Activated CD4-positive, alpha-beta T cell treated with anti-CD3 and anti-CD28 coated beads for 4 hours (primary cell): ENCODE measurements at places on chromosomes 7 and 10.

DNA sequence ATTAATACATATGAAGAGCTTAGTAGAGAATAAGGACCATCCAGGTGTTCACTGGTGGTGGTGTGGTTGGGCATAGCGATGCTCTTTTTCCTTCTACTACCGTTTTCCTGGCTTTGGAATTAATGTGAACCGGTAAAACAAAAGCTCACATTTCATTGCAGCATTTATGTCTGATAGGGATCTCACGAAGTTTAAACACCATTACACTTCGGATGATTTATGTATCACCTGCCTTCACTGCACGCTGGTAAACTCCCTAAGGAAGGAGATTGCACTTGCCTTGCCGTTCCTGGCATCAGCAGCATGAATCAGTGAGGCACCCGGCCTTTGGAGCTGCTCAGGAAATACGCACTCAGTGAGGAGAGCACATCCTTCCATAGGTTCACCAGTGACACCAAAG lies 47.5 kb downstream of the WIPF3 start:
- DNase-seq = no peak

GRCh38 chr10:4947039-4947634 lies 16.1 kb upstream of the AKR1C1 start:
- DNase-seq = no peak

DNA sequence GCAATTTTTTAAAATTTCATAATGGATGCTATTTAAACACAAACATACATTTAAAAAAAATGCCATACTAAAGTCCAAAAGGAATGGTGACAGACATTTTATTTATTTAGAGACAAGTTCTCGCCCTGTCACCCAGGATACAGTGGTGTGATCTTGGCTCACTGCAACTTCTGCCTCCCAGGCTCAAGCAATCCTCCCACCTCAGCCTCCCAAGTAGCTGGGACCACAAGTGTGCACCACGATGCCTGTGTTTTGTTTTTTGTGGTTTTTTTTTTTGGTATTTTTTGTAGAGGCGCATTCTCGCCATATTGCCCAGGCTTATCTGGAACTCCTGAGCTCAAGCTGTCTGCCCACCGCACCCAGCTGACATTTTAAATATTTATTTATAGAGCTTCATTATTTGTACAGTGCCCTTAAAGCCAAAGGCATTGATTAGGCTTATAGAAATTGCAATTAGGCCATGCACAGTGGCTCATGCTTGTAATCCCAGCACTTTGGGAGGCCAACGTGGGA lies 703.5 kb downstream of the AUTS2 start:
- no peak for DNase-seq

DNA sequence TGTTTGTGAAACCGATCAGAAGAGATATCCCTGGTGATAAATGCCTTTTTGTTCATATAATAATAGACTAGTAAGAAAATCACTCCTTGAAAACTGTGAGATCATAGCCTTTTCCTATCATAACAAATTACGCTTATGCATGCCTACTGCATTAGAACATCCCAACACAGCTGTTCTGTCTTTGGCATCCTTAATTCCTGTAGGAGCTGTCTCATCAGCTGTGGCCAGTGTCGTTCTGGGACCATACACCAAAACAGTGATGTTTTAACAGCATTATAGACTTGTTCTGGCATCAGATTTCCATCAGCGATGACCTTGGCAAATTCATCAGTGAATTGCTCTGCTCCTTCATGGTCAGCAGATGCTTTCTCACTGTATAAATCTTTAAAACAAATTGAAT lies 423.6 kb upstream of the LRGUK start:
- no peak for DNase-seq

GRCh38 chr7:99440195-99440594 lies 1.5 kb downstream of the CPSF4 start:
- no peak for DNase-seq

GRCh38 chr7:20519645-20520044 lies 95.8 kb upstream of the ABCB5 start:
- DNase-seq = no peak

GRCh38 chr7:151400626-151401315 lies 9.1 kb downstream of the WDR86 start:
- DNase-seq = no peak

DNA sequence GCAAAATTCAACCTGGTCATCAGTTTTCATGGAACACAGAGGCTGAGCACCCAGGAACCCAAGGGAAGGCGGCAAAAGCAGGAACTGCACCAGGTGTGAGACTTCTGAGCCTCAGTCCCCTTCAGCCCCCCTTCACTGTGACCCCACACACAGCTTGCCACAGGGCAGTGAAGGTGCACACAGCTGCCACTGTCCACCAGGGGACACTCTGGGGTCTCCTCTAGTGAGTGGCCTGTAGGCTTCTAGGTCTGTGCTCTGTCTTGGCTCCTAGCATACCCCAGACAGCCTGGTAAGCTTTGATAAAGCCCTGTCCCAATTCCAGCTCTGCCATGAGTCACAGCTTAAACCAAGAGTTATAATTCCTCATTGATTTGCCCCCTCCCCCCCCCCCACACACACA lies 12.1 kb downstream of the KCNH2 start:
- no peak for DNase-seq

DNA sequence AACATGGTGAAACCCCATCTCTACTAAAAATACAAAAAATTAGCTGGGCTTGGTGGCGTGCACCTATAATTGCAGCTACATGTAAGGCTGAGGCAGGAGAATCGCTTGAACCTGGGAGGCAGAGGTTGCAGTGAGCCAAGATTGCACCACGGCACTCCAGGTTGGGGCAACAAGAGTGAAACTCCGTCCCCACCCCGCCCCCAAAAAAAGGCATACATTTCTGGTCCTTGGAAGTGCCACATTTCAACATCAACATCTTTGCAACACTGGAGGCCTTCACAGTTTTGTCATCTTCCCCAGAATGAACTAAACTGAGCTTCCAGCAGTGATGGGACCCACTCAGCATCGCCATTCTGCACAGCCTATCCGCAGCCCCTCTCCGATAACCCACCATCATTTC lies 36.6 kb downstream of the FAM53B start:
- no peak for DNase-seq

DNA sequence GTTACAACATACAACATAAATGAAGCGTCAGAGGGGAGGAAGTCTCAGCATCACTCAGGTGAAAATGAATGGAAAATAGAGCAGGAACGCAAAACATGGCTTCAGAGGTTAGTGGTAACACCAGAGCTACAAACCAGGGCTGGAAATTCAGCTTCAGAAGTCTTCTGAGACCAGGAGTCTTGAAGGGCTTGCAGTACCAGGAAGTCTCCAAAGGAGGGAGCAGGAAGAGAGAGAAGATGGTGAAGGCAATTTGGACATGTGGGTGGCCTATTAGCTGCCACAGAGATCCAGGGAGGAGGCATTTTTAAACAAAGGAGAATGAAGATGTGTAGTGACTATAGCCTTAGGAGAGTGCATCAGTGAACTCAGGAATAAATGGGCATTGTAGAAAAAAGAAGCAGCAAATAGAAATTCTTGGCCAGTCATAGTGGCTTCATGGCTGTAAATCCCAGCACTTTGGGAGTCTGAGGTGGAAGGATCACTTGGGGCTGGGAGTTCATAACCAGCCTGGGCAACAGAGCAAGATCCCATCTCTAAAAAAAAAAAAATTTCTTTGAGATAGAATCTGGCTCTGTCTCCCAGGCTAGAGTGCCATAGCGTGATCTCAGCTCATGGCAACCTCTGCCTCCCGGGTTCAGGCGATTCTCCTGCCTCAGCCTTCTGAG lies 9.3 kb upstream of the TET1 start:
- no peak for DNase-seq

GRCh38 chr7:40839881-40840280 lies 705.1 kb downstream of the SUGCT start:
- DNase-seq = no peak

DNA sequence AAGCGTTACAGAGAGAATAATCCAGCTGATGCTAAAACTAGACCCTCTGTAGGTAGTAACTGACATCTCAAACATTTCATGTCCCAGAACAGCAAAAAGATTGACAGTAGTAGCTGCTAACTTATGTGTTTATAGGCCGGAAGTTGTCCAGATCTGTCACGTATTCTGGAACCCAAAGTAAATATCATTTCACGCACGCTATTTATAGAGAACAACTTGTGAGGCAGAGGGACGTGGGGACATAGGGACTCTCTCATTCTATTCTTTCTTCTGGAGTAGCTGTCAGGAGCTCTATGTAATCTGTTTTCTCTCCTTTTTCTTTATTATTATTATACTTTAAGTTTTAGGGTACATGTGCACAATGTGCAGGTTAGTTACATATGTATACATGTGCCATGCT lies 22.3 kb downstream of the AGK start:
- no peak for DNase-seq

- no peak for DNase-seq
Measured at GRCh38 chr7:1029637-1030443, 14.5 kb upstream of the GPR146 start.

GRCh38 chr7:92837000-92837749 lies 802 bp upstream of the CDK6 start:
- no peak for DNase-seq

DNA sequence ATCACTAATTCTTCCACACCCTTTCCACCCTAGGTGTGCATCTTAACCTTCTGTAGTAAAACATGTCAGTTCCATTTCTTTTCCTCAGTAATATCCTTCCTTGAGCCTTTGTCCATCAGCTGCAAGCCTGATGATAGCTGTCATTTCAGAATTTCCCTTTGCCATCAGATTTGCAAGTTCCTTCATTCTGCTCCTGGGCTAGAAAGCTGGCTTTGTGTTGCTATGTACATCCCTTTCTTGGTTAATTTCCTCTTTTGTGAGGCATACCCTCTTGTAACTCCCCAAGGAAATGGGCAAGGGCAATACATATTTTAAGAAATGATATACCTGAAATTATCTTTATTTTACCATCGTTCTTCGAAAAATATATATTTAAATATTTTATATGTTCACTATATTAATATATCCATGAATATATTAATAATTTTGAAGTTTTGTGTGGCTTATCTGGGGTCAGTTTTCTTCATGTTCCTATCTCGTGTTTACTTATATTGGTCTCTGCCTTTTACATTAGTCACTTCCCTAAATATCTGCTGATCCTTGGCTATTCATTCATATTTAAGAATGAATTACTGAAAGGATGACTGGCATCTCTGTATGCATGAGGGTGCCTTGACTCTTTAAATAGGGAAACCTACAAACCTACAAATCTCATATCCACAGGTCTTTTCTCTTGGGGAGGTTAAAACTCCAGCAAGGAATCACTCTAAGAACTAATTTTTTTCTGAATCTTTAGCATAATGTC lies 143.8 kb downstream of the ZNF22 start:
- no peak for DNase-seq

GRCh38 chr10:59611048-59611447 lies 98.6 kb downstream of the SLC16A9 start:
- DNase-seq = no peak
